Gastroesophageal sphincter (tissue), 4 donors: ENCODE measurements at places on chromosomes 3 and 15. TPM values are rescaled to one million over a fixed set of nuclear protein-coding genes. Genes with fewer than 3 reads are reported as not detected.
A peak's percentile ranks its signal among the peaks of the same experiment; 100 is the strongest.

NDUFAF3 gene
- total RNA-seq, result 110 TPM

CHDH gene
- 5.5 TPM for total RNA-seq

ABCF3 gene
- total RNA-seq, result 45.0 TPM

FES gene
- total RNA-seq, result 40.1 TPM

GRCh38 chr3:171347301-171348039, 112.7 kb downstream of the TNIK start:
- no peak for ATAC-seq

DNA sequence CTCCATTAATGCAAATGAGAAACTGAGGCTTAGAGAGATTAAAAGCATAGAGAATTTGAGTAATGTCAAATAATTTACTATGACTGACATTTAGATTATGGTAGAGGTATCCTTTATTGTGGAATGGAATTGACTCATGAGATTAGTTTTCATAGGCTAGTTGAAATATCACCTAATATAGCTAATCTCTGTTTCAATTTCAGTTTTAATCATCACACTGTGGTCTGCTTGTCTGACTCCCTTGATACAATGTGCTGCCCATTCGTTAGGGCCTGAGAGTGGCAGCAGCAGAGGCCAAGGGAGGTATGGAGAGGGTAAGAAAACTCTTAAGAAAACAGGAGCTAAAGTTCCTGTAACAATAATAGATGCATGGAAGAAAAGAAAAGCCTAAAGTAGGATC, 13.2 kb upstream of the ZBTB20 start:
- ATAC-seq, result no peak

DNA sequence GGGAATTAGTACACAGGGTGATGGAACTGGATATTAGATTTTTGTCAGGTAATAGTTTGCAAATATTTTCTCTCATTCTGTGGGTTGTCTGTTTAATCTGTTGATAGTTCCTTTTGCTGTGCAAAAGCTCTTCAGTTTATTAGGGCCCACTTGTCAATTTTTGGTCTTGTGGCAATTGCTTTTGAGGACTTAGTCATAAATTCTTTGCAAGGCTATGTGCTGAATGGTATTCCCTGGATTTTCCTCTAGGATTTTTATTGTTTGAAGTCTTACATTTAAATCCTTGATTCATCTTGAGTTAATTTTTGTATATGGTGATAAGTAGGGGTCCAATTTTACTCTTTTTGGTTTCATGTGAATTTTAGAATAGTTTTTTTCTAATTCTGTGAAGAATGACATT, 111.3 kb downstream of the ARRDC4 start:
- no peak for ATAC-seq

DNA sequence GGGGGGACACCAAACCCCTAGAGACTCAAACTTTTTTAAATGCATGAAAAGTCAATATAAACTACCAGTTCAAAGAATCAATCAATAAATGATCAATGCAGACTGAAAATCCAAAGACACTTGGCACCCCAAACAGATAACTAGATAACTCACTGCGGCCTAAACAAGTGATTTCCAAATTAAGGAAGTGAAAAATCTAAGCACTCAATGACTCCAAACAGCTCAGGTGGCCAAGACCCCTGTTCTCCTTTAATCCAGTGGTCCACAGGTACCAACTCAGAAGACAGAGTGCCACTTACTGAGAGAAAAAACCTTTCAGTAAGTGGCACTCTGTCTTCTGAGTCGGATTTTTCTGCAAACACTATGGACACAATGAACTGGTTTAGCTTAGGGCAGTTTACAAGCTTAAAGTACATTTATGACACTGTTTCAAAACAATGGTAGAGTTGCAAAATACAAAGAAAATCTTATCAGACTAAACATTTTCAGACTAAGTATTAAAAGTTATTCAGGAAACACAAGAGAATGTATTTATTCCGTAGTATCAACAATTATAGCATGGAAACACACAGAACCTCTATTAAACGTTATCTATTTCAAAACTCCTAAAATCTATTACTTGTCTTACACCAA, 4.7 kb downstream of the DLG1 start:
- ATAC-seq, result no peak

GRCh38 chr3:47162697-47163168, 1.2 kb downstream of the SETD2 start:
- no peak for ATAC-seq

GRCh38 chr3:64983583-64984359, 296.0 kb upstream of the ADAMTS9 start:
- no peak for ATAC-seq

DNA sequence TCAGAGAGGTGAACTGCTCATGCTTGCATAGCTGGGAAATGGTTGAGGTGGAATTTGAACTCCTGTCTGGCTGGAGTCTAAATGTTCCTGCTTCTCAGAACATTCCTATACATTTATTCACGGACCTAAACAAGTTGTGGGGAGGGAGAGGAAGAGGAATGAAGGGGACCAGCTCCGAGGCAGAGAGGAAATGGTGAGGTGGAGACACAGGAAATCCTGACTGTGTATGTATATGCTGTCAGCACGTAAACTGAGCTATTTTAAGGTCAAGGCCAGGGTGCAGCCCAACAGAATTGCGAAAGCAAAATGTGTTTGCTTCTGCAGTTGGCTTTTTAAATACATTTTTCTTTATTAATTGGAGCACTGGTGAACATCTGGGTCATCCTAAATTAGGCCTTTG, 74.1 kb upstream of the POMGNT2 start:
- ATAC-seq, result no peak

GRCh38 chr15:41968701-41969100, 3.7 kb downstream of the EHD4 start:
- ATAC-seq, result no peak

DNA sequence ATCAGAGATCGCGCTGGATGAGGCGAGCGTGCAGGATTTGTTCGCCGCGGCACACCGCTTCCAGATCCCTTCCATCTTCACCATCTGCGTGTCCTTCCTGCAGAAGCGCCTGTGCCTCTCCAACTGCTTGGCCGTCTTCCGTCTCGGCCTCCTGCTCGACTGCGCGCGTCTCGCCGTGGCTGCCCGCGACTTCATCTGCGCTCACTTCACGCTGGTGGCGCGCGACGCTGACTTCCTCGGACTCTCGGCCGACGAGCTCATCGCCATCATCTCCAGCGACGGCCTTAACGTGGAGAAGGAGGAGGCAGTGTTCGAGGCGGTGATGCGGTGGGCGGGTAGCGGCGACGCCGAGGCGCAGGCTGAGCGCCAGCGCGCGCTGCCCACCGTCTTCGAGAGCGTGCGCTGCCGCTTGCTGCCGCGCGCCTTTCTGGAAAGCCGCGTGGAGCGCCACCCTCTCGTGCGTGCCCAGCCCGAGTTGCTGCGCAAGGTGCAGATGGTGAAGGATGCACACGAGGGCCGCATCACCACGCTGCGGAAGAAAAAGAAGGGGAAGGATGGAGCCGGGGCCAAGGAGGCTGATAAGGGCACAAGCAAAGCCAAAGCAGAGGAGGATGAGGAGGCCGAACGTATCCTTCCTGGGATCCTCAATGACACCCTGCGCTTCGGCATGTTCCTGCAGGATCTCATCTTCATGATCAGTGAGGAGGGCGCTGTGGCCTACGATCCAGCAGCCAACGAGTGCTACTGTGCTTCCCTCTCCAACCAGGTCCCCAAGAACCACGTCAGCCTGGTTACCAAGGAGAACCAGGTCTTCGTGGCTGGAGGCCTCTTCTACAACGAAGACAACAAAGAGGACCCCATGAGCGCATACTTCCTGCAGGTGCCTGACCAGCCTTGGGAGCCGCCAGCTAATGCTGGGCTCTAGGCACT, 819 bp downstream of the KLHL40 start:
- ATAC-seq, result no peak

- no peak for ATAC-seq
Measured at GRCh38 chr3:143634991-143635390, 213.3 kb downstream of the SLC9A9 start.

DNA sequence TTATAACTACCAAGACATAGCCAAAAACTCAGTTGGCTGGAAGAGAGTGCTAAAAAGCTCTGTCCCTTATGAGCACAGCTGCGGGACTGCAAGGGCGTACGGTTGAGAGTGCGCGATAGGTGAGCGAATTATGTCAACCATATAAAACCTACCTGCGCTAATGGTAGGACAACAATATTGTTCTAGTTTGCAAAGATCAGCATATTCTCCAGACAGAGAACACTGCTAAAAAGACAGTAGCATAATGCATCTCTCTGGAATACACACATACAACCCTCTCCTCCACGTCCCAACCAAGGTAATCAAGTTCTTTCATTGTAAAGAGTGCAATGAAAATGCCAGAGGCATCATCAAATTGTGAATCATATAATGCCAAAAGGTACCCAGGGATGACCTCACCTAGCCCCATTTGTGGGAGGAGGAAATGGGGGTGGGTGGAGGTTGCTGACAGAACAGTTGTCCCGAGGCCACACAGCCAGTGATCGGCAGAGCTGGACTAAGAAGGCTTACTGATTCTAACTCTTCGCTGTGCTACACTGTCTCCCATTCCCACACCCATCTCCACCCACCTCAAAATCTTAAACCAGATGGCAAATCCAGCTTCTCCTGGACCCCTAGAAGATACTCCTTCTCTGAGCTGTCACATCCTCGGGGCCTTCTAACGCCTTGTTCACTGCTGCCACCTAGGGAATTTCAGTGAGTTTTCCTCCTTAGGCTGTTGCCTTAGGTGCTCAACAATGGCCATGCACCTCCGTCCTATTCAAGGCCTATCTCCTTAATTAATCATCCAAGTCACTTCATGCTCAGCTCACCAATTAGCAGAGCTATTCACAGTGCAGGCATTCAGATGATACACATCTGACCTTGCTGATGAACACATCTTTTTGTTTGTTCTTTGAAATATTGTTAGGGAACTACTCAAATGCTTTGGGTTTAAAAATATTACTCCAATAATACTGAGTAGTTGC, 60.7 kb downstream of the RPL22L1 start:
- ATAC-seq, result no peak

DNA sequence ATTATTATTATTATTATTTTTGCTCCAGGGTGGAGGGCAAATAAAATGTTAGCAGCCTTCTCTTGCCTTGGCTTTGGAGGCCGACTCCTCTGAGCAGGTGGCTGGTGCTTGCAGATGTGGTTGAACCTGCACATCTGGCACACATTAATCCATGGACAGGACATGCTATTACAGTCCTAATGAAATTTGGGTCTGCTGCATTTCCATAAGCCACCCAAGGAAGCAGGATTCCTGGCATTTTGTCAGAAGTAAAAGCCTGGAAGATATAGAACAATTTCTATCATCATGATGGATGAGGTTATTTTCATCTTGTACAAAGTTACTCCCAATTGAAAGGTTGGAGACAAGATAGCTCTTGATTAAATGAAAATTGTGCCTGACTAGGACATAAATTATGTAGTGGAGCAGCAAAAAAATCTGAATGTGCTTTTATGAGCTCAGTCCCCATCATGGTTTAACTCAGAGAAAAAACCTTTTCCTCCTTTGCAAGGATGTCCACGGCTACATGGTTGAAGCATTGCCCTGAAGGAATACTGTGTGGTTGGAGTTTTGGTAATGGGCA, 130.9 kb upstream of the RGMA start:
- ATAC-seq, result no peak

DNA sequence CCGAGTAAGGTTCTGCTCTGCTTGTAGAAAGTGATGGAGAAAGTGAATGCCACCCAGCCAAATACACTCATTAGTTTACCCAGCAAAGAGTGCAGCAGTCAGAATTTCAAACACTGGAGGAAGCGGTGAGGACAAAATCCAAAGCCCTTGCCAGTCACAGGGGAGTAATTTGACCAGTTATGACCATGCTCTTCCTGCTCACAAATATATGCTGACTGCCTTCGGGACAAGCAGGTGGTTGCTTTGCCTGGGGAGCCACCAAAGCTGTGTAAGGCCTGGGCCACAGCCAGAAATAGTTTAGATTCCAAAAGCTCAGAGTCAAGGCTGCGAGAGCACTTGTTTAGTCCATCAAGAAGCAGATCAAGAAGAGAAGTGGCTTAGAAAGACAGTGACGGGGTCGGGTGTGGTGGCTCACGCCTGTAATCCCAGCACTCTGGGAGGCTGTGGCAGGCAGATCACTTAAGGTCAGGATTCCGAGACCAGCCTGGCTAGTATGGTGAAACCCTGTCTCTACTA, 51.0 kb upstream of the ATP13A3 start:
- ATAC-seq, result peak; percentile 50

- ATAC-seq, result no peak
Measured at GRCh38 chr3:13204177-13204581, 130.9 kb upstream of the IQSEC1 start.

DNA sequence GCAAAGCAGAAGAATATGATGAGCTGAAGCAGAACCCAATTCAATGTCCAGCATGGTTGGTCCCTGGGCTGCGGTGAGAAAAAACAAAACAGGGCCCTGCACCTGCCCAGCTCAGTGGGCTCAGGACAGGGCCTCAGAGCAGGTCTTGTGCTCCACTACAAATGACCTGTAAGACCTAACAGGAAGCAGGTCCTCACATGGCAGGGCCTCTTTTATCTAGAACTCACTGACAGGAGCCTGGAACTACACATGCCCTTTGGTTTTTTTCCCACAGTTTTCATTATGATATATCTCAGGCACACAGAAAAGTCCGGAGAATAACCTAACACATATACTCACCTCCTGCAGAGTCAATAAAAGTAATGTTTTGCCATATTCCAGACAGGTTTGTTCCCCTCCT, 38.4 kb downstream of the CCDC12 start:
- ATAC-seq, result no peak

- no peak for ATAC-seq
Measured at GRCh38 chr3:114518206-114518808, 224.5 kb downstream of the TIGIT start.

- no peak for ATAC-seq
Measured at GRCh38 chr3:81763001-81763400, 1.6 kb upstream of the GBE1 start.

- ATAC-seq, result no peak
Measured at GRCh38 chr3:65576966-65577365, 461.8 kb downstream of the MAGI1 start.

DNA sequence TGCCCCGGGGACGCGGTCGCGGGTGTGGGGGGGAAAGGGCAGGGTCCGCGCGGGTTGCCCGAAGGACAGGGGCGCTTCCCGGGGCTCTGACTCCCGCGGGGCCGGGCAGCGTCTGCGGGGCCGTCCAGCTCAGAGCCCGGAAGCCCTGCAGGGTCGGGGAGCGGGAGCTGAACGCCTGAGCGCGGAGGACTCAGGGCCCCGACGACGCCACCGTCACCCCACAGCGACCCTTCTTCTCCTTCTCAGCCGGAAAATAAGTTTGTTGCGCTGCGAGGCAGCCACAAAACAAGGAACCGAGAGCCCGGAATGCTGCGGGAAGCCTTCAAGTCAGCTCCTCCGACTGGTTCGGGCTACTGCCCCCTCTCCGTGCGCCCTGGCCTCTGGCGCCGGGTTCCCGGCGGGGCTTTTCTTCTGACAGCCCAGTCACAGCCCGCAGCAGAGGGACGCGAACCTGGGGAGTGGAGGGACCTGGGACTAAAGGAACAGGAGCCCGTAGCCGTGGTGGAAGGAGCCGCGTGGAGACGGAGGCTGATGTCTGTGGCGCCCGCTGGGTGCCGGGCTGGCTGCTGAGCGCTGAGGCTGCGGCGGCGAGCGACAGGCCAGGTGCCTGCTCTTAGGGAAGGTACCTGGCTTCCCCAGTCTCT, 484 bp downstream of the CNTN4 start:
- peak; percentile 48 for ATAC-seq
